HFF-Myc (cell line): ENCODE measurements at places on chromosomes 7 and 10.

GRCh38 chr7:158929306-158929705 is 72.9 kb downstream of the DYNC2I1 start:
- no peak for DNase-seq

DNA sequence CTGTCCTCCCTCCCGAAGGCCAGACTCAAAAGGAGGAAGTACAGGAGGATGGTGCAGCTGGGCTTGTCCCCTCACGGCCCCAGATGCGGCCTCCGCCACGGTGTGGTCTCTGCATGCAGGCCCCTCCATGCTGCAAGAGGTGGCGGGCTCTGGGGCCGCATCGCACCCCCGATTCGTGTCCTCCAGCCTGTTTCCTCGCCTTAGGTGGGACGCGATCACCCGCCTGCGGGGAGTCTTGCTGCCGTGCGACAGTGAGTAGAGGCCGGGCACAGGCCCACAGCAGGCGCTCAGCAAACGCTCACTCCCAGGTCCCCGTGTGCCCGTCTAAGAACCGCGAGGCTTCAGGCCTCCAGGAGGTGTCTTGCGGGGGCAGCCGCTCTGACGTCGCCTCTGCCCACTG is 13.9 kb upstream of the FAM20C start:
- no peak for DNase-seq

GRCh38 chr7:121180436-121181063 is 148.2 kb upstream of the WNT16 start:
- no peak for DNase-seq

DNA sequence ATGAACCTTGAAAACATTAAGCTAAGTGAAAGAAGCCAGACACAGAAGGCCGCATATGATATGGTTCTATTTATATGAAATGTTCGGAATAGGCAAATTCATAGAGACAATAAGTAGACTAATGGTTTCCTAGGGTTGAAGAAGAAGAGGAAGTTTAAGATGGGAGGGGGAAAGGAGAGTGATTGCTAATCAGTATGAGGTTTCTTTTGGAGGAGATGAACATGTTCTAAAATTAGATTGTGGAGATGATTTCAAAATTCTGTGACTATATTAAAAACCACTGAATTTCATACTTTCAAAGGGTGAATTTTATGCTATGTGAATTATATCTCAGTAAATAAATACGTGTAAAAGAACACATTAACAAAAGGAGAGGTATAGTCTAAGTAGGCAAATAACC is 176.4 kb upstream of the HPS1 start:
- DNase-seq = no peak

GRCh38 chr10:117610321-117610720 is 67.8 kb downstream of the EMX2 start:
- no peak for DNase-seq

GRCh38 chr7:104993217-104993862 is 20.7 kb upstream of the KMT2E start:
- no peak for DNase-seq

DNA sequence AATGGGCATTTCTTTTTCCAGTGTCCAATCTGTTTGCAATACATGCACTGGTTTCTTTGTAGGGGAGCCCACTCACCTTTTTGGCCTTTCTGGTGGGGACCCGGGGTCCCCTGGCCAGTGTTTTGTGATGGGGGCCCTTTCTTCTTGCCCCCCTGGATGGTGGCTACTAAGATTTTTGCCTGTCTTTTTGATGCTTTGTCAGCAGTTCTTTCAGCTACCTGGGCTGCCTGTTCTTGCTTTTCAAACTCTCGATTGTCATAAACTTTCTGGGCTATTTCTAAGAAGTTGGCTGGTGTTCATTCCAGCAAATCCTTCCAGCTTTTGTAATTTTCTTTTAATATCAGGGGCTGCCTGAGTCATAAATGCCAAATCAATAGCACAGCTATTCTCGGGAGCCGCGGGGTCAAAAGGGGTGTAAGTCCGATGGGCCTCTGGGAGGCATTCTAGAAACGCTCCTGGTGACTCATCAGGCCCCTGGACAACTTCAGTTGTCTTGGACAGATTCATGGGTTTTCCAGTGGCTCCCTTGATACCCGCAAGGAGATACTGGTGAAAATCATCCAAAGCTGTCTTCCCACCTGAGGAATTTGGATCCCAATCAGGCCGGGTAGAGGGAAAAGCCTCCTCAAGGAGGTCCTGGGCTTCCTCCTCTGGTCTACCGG is 79.0 kb downstream of the PRR15 start:
- no peak for DNase-seq

DNA sequence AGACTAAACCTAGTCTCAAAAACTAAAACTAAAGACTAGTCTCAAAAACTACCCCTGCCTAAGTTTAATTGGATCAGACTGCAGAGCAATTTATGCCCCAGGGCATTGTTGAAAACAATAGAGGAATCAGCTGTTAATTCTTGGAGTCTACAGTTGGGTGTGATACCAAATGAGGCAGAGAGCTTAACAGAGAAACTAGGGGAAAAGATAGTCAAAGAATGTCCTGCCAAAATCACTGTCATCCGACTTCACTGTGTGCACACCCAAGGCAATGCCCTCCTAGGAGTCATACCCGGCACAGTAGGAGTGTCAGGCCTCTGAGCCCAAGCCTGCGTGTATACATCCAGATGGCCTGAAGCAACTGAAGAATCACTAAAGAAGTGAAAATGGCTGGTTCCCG is 90.5 kb upstream of the TOMM7 start:
- no peak for DNase-seq

GRCh38 chr7:130944997-130945396 is 211.0 kb upstream of the KLF14 start:
- no peak for DNase-seq

DNA sequence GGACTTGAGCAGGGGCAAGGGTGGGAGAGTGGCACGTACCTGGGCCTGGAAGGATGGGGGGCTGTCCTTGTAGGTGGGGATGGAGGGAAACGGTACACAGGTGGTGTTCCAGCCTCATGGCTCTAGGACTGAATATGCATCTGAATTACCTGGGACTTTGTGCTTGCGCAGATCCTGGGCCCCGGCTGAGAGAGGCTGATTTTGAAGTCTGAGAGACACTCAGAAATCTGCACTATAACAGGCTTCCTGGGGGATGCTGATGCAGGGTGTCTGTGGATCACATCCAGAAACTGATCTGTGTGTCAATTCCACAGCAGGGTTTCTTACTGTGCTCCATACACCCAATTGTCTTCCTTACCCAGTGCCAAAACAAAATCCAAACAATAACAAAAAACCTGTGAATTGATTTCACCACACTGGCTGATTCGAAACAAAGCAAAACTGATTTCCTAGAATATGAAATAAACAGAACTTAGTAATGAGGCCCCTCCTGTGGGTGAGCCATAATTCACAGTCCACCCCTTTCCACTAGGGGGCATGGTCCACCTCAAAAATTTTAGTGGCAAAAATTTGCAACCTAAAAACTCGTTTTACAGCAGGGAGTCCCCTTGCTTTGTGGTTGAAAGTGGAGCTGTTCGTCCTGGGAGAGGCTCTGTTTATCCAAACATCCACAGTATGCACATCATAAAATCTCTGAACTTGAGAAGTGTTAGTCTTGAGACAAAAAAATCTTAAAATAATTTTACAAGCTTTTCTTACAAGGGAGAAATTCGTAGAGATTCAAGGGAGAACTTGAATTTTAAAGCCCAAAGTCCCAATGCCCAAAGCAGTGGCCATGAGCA is 32.0 kb upstream of the PLEKHA1 start:
- DNase-seq = peak; percentile 47

DNA sequence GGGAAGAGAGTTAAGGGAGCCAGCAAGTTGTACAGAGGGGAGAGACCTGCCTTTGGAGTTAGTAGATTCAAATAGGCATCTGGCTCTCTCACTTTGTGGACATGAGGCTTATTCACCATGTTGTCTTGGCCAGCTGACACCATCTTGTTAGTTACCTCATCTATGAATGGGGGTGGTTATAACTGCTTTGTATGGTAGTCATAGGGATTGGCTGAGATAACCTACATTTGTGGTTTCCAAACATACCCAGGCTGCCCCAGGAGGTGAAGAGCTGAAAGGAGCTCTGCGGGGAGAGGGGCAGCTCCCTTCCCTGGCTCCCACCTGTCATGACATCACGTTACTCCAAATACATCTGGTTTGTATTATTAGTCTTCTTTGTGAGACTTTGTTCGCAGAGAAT is 393.3 kb upstream of the AUTS2 start:
- no peak for DNase-seq

DNA sequence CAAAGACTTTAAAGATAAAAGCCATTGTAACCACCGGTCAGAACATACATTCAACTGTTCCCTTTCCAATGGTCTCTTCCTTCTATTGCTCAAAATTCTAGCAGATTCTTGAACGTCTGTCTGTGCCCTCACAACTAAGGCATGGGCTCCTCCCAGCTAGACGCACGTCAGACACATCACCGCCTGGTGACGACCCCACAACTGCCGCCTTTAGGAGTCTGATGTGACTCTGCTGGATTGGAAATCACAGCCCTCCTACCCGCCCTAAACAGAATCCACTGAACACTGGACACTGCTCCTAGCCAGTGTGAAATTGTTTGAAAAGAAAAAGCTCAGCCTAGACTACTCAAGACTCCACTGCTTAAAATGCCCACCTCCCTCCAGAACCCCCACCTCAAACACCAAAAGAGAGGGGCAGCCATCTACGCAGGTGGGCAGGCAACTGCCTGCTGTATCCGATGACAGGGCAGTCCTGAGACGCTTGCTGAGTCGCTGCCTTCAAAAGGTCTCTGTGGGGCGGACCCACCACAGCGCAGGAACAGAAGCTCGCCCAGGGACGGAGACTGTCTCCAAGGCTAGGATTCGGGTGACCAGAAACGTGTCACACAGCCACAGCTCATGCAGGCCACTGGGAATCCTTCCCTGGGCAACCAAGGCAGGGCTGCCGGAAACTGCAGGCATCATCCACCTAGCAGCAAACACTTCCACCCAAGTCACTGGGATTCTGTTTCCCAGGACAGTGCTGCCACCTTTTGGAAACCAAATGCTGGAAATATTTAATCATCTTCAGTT is 34.7 kb downstream of the GSDME start:
- no peak for DNase-seq

DNA sequence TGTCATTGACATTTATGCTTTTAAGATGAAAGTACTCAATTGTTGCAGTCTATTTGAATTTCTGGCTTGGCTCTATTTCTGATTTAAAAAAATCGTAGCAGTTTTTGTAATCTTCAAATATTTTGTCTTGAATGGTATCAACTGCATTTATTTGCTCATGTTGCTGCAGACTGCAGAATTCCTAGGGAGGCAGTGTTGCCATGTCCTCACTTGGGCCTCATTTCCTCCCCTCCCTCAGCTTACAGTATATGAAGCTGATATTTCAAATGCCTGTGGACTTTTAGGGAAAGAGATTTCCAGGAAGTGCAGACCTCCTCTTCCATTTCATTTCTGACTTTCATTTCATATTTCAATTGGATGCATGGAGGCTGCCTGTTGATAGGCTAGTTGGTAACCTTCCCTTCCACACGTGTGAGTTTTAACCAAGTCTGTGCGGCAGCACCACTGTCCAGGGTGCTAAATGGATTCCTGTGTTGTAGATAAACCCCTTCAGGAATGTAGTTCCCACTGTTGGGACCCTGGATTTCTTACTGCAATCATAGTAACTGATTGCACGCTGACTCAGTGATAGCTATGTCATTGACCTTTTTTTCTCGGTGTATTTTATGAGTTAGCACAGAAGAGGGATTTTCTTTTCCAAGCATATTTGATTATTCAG is 17.5 kb downstream of the VPS50 start:
- DNase-seq = no peak

DNA sequence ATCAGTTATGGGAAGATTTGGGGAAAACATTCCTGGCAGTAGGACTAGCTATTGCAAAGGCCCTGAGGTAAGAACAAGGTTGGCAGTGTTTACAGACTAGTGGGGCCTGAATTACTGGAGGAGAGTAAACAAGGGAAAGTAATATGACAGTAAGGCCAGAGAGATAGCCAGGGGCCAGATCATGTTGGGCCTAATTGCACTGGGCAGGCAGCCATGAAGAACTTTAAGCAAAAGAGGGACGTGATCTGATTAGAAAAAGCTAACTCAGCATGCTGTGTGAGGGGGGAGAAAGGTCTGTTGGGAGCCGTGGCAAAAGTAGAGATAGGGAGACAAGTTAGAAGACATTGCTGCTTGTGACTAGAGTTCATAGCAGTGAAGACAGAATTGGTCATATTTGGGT is 9.2 kb downstream of the NUP42 start:
- DNase-seq = no peak

GRCh38 chr10:76350583-76350982 is 919.2 kb downstream of the LRMDA start:
- DNase-seq = no peak

- DNase-seq = no peak
Measured at GRCh38 chr10:5365928-5366327, 1.2 kb downstream of the UCN3 start.
